Foreskin keratinocyte (primary cell): ENCODE measurements at places on chromosomes 12 and 14. TPM values are rescaled to one million over a fixed set of nuclear protein-coding genes. Genes with fewer than 3 reads are reported as not detected.

Gene MED13L
- total RNA-seq: 42.4 and 50.1 TPM in 2 replicates

Gene ANKRD9
- total RNA-seq: 6.7 and 7.8 TPM in 2 replicates

Gene SYNDIG1L
- not detected in 2 replicates for total RNA-seq

Gene KRT8
- 445 and 504 TPM in 2 replicates for total RNA-seq

Gene GLIPR1L2
- 0.14 and 0.41 TPM in 2 replicates for total RNA-seq

Gene CCND2
- total RNA-seq: 372 and 386 TPM in 2 replicates

Gene TMEM132C
- total RNA-seq: not detected in 2 replicates

Gene VASH1
- 0.18 and 0.20 TPM in 2 replicates for total RNA-seq

Gene EML5
- 0.39 and 0.78 TPM in 2 replicates for total RNA-seq

Gene LYZ
- not detected in 2 replicates for total RNA-seq

Gene GPR68
- total RNA-seq: 0.95 and 2.5 TPM in 2 replicates

Gene SNRPF
- total RNA-seq: 38.9 and 59.6 TPM in 2 replicates

Gene CBLN3
- total RNA-seq: 0.42 and 1.2 TPM in 2 replicates

Gene KRT71
- not detected in 2 replicates for total RNA-seq

Gene RNASE7
- total RNA-seq: 10.5 and 17.1 TPM in 2 replicates

Gene ADAMTS20
- not detected in 2 replicates for total RNA-seq

Gene TUNAR
- not detected in 2 replicates for total RNA-seq

Gene ZDHHC22
- total RNA-seq: not detected in 2 replicates

Gene KCNH3
- total RNA-seq: 0.20 and 0.25 TPM in 2 replicates

Gene ASCL1
- not detected in 2 replicates for total RNA-seq

Gene PLXNC1
- 0.18 and 0.88 TPM in 2 replicates for total RNA-seq

Gene CCDC38
- not detected in 2 replicates for total RNA-seq

Gene EFCAB11
- total RNA-seq: 12.5 and 14.0 TPM in 2 replicates

Gene C12orf60
- 1.8 and 1.9 TPM in 2 replicates for total RNA-seq

Gene CLEC2A
- not detected in 2 replicates for total RNA-seq

Gene ZNF385A
- total RNA-seq: 29.8 and 31.9 TPM in 2 replicates

Gene RNASE9
- not detected in 2 replicates for total RNA-seq

Gene SCNN1A
- 1.1 and 3.2 TPM in 2 replicates for total RNA-seq

Gene MARS1
- 215 and 307 TPM in 2 replicates for total RNA-seq

Gene CAPS2
- 0.51 and 1.1 TPM in 2 replicates for total RNA-seq
